T-helper 22 cell (primary cell): ENCODE measurements at places on chromosomes 12 and 14.

DNA sequence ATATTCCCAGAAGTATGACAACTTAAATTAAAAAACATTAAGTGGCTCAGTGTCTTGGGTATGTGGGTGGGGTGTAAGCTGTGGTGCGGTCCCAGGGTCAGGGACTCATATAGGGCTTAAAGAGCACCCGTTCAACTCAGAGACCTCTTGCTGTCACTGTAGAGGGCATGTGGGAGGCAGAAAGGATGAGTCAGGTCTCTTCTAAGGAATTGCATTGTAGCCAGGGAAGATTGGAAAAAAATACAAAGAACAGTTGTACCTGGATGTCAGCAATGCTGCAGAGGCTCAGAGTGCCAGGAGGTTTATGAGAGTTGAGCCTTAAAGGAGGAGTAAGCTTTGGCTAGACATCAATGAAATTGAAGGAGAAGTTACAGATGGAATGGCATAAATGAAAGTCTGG lies 104.1 kb downstream of the MYRFL start:
- no peak for DNase-seq

DNA sequence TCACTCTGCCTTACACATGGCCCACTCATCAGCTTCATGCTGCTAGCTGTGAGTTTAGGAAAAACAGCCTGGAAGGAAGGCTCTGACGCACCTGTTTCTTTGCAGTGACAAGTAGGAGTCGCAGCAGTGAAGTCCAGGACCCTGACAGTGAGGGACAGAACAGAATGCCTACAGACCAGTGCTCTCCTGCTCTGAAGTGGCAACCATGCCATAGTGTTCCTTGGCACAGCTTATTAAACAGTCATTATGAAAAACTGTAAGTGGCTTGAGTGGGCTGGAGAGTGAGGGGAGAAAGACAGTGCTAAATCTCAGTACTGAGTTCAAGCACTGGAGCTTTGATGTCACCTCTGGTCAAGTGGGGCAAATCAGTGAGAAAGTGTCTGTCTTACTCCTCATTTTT lies 61.7 kb downstream of the MYRFL start:
- no peak for DNase-seq

DNA sequence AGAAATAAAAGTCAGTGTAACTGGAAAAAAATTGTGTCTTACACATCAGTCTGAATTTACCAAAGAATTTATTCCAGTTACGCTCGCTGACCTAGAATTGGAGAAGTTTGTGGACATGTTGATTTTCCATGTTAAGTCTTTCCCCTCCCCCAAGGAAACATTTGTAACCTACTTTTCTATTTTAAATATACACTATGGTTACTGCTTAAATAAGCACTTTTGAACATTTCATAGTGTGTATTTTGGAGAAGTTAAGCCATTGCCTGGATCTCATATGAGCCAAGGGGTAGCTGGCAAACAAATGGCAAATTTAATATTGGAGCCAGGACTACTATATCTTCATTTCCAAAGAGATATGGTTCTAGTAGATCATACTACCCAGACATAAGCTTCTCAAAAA lies 42.9 kb upstream of the NT5DC3 start:
- DNase-seq, result no peak

- DNase-seq, result no peak
Measured at GRCh38 chr14:36971263-36971855, 201.0 kb downstream of the SLC25A21 start.

- no peak for DNase-seq
Measured at GRCh38 chr12:109760930-109761921, 47.6 kb downstream of the FAM222A start.

- DNase-seq, result no peak
Measured at GRCh38 chr14:65976761-65977404, 509.3 kb upstream of the CCDC196 start.

DNA sequence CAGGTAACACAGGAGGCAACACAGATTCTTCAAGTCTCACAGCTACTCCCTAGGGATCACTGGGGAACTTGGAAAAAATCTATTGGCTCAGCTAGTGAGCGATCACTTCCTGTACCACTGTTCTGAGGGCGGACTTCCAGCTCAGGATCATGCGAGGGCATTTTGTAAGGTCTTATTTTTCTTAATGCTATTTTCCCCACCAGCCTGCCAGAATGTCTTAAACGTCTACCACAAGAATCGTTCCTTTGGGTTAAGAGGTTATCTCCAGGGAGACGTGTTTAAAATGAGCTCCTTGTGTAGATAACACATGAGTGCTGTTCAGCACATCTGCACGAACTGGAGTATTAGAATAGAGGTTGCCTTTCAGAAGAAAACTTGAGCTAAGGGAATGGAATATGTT lies 162.6 kb downstream of the ETNK1 start:
- DNase-seq, result no peak

- no peak for DNase-seq
Measured at GRCh38 chr12:48691826-48692487, 9.9 kb upstream of the KANSL2 start.

DNA sequence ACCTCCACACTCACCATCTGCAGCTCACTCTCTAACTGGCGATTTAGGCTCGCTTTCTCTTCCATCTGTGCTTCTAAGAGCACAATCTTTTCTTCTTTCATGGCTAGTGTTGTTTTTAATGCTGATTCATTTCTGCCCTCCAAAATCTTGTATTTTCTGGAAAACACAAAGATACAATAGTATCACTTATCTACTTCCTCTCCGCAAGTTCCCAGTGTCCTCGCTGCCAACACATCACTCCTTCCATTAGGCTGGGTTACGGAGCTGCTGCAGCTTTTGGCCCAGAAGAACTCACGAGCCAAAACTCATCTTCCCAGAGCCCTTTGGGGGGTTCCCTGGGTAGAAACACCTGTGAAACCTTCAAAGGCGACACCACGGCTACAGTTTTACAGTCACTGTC lies 63.8 kb upstream of the GPR68 start:
- no peak for DNase-seq

- DNase-seq, result no peak
Measured at GRCh38 chr14:60563113-60563512, 54.2 kb downstream of the SIX6 start.

- no peak for DNase-seq
Measured at GRCh38 chr14:77311217-77311616, 9.5 kb downstream of the POMT2 start.

- DNase-seq, result no peak
Measured at GRCh38 chr14:68412505-68413465, 380.1 kb downstream of the ZFP36L1 start.

DNA sequence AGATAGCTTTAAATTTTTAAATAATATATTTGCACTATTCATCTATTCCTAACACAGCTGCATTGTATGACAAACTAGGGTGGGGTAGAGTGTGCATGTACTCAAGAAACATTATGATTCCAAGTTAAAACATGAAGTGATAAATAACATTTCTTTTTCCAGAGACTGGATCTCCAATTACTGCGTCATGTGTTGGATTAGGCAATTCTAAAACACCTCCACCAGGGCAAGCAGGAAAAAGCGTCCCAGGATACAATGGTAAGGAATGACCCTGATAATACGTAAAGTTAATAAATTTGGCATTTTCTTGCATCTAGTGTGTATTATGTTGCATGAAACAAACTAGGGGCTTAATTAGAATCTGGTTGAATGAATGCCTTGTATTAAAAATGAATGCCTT lies 138.9 kb downstream of the ACSS3 start:
- no peak for DNase-seq

DNA sequence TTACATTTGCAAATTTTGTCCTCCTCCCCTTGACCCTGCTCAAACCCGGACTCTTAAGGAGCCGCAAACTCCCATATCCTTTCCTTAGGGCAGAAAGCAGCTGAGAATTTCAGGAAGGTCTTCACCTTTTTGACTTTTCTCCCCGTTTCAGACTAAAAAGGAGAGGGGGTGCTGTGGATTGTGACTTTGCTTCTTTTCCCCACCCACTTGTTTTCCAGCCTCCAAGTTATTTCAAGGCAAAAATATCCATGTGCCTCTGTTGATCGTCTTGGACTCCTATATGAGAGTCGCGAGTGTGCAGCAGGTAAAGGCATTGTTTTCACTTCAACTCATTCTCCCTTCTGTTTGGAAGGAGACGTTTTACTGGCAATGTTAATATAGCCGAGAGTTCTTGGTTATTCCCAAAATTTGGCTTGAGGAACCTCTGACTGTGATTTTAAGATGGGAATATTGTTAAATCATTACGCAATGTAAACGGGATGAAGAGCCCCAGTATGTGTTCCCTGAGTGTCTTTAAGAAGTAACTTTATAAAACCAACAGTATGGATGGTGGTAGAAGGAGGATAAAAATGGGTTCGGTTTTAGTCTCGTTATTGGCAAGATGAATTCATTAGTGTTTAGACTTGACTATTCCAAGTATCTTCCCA lies 663 bp downstream of the LRRK2 start:
- no peak for DNase-seq

DNA sequence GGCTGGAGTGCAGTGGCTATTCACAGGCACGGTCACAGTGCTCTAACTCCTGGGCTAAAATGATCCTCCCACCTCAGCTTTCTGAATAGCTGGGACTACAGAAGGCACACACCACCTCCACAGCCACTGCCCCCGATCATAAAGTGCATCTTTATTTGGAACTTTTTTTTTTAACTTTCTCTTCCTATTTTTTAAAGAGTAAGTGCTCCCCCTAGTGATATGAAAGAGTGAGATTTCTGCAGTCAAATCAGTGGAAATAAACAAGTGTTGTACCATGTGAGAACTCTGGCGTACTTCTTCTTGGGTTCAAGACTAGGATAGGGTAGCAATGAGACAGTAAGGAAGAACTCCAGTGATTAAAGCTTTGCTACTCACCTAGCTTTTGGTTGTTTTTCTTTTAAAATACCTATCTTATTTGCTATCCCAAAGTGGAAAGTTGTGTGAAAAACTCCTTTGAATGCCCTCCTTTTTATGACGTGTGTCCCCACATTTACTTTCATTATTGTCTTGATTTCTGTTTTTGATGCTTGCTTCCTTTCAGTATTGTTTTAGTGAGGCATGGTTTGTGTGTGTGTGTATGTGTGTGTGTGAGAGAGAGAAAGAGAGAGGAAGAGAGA lies 6.6 kb downstream of the PPP4R4 start:
- DNase-seq, result no peak

- DNase-seq, result no peak
Measured at GRCh38 chr14:99460793-99461192, 19.9 kb downstream of the SETD3 start.

DNA sequence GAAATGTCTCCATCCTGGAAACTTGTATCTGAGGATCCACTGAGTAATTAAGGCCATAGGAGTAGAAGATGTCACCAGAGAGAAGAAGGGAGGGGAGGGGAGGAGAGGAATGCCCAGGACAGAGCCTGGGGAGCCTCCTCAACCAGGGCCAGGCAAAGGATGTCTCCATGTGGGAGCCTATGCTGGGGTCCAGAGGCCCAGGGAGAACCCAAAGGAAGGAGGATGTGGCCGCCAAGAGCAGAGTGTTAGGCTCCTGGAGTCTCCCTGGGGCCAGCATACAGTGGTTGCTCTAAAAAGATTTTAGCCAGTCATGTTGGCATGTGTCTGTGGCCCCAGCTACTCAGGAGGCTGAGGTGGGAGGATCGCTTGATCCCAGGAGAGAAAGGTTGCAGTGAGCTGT lies 92.6 kb downstream of the DICER1 start:
- no peak for DNase-seq

- no peak for DNase-seq
Measured at GRCh38 chr14:97271451-97271960, 474.3 kb downstream of the VRK1 start.

DNA sequence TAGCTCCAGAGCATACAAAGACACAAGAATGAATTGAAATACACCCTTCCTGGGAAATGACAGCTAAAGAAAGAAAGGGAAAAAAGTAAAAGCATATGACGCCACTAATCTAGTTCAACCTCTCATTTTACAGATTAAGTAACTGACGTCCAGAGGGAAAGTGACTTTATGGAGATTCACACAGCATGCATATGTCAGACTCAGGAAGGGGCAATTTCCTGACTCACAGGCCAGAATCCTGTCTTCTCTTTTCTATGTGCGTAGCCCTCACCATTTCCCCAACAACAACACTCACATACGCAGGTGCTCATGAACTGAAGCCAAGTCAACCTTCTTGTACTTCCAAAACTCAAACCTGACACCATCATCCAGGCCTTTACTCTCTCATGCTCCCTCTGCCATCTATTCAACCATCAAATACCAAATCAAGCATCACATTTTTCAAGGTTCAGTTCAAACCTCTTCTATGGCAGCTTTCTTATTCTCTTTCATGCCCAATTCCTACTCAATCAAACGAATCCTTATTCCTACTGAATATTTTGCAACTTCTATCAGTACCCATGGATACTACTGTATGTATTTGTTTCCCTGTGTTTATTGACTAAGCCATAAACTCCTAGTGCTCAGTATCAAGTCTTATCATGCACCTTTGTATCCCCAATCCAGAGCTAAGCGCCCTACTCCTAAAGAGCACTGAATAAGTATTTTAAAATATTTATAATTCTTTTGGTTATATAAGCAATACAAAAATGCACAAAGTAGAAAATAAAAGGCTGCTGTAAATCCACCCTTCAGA lies 52.8 kb downstream of the STXBP6 start:
- DNase-seq, result no peak

- DNase-seq, result no peak
Measured at GRCh38 chr12:115088328-115088994, 404.5 kb upstream of the TBX3 start.

DNA sequence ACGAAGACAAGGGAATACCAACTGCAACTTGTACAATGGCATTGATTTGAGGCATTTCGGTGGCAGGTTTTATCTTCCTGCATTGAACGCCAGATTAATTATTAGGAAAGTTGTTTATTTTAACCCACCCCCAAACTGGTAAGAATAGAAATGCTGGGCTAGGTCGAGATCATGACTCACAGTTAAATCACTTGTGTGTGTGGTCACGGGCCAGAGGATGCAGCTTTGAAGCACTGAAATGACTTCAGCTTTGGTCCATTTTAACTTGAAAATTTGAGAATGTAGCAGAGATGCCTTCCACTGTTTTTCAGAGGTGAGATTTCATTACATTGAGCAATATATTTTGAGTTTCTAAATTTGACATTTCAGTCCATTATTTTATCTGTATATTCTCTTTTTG lies 23.6 kb upstream of the KCNH3 start:
- DNase-seq, result no peak

DNA sequence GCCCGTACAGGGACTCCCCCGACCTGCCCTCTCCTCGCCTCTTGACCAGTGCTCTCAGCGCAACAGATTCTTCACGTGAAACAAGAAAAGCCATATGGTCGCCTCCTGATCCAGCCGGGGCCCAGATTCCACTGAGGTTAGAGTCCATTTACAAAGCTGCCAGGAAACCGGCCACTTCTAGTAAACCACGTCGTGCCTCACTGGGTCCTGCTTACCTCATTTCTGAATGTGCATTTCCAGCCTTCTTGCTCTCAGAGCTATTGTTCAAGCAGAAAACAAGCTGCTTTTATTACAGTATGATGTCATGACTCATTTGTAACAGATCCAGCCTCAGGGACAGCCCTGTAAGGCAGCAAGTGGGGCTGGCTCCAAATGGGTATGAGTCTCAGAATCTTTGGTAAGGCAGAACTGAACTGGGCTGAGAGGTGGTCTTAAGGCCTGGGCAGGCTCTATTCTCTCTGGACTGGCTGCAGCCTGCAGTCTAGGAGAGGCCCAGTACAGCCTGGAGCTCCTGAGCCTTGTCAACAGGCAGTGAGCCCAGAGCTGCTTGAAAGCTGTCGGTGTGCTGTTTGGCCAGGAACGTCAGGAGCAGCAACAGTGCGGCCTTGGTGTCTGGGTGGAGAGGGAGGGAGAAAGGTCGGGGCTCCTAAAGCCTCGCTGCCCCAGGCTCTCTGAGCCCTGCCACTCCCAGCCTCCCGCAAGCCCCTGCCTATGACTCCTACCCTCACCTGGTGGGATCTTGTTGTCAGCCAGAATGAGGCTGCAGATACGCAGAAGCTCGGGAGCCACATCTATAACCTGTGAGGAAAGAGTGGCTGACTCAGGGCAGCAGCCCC lies 8.3 kb downstream of the REC8 start:
- no peak for DNase-seq

GRCh38 chr12:54251667-54252284 lies 28.1 kb downstream of the CBX5 start:
- DNase-seq, result no peak
